Stromal cell of bone marrow (primary cell): ENCODE measurements at places on chromosomes 4 and X.

GRCh38 chr4:80075995-80076675 lies 3.1 kb upstream of the ANTXR2 start:
- DNase-seq, result no peak

DNA sequence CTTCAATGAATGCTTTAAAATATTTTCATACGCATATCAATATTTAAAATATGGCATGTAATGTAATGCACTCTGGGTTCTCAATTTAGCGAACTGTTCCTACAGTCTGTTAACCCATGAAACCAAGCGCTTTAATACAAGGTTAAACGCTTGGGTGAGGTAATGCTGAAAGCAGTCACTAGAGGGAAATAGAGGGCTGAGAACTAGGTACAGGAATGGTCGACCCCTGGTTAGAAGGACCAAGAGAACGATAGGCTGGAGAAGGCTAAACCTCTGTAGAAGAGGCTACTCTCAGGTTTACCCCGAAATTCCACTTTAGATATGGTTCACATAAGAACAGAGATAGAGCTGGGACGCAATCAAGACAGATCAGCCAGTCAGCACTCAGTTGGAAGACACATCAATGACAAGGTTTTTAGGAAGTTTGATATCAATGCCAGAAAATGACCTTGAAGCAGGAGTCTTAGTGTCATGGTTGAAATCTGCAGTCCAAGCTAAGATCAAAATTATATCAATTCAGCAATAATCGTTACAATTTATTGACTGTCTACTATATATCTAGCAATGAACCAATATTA lies 26.9 kb downstream of the ARSJ start:
- no peak for DNase-seq

- no peak for DNase-seq
These were observed 7.0 kb downstream of the SH3BGRL start for GRCh38 chrX:81208916-81209315.

DNA sequence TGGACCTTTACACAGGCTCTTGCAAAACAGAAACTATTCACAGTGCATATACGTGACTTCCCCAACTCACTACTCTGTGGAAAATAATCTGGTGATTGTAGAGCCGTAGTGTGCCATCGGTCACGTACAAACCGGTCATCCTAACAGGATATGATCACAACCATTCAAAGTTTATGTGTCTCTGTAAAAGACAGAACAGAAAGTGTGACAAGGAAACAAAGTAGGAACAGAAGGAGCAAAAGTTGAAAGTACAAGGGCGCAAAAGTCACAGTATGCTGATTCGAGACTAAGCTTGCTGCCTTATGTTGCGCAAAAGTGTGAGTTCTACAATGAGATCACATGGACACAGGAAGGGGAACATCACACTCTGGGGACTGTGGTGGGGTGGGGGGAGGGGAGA lies 18.6 kb downstream of the MEPE start:
- DNase-seq, result no peak

GRCh38 chr4:123495530-123495929 lies 98.9 kb downstream of the SPRY1 start:
- no peak for DNase-seq

DNA sequence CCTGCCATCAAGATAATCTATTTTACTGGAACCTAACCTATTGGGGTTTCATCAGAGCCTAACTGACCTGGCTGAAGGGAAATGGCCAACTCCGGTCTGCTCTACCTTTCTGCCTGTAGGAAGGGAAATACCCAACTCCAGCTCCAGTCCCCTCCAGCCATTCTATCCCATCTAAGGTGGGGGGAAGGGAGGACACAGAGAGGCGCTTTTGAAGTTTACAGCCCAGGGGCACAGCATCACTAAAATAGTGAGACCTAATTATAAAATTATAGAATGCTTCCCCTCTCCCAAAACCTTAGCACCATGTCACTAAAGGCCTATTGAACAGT lies 27.8 kb upstream of the ACSL4 start:
- DNase-seq, result no peak

DNA sequence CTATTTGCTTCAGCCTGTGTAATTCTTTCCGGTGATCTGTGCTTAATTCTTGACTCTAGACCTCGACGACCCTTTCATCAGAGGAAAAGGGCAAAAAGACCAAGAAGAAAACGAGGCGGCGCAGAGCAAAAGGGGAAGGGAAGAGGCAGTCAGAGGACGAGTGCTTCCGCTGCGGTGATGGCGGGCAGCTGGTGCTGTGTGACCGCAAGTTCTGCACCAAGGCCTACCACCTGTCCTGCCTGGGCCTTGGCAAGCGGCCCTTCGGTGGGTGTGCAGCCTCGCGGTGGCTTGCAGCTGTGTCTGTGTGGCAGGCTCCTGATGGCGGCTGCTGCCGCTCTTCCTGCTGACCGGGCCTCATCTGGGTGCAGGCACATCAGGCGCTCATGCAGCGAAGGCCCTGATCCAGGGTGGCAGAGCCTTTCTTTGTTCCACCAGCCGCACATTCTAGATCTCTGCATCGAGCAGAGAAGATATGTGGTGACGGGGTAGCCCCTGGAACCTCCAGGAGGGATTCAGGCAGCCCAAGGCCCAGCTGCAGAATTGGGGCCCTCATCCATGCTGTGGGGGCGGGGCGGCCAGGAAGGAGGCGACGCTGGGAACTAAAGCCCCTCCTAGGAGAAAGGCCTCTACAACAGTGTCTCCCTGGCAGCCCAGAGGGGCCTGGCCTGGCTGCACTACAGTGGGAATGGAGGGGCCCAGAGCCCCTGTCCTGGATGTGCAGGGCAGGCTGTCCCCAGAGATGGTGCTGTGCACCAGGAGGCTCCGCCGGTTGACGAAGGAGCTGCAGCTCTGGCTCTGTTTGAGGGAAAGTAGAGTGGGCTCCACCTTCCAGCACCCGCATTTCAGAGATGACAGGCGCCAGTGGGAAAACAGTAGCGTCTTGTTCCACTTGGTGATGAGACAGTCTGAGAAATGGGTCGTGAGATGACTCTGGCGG lies 32.1 kb downstream of the NELFA start:
- DNase-seq, result no peak

DNA sequence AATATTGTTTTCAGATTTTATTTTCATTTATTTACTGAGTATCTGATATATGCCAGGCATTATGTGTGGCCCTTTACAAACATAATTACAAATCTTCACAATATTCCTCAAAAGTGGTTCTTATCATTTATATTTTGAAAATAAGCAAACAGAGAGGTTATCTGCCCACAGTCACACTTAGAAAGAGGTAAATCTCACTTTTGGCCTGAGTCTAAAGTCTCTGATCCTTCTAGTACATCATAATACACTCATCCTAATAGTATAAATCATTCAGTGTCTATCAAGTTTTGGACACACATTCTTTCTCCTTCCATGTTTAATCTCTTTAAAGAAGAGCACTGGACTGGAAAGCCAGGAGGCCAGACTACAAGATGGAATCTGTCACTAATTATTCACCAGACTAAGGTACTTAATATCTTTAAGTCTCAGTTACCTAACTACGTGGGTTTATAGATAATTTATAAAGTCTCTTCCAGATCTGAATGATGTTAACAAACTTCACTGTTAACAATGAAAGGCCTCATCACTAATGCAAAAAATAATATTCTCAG lies 281.3 kb downstream of the PPP3CA start:
- no peak for DNase-seq

DNA sequence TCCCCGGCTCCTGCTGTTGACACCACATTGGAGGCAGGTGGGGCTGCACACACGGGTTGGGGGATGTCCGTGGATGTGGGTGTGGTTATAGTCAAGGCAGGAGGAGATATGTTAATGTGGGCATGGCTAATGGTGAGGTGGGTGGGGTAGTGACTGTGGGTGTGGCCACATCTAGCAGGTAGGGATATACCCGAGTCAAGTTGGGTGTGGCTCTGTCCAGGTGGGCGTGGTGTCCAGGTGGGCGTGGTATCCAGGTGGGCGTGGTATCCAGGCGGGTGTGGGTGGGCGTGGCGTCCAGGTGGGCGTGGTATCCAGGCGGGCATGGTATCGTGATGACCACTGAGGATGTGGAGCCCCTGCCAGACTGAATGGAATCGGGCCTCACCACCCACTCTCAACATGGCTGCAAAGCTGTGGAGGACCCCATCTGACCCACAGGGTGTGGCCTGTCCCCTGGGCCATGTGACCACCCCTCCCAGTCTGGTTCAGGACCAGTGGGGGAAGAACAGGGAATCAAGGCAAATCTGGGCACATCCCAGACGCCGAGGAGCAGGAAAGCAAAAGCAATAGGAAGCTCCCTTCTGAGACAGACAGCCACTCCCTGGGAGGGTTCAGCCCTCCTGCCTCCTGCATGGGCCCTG lies 21.0 kb downstream of the MAN2B2 start:
- DNase-seq, result no peak

- DNase-seq, result no peak
These were observed 17.1 kb upstream of the BMP15 start for GRCh38 chrX:50893466-50893865.

- no peak for DNase-seq
These were observed 39.9 kb upstream of the CYP4V2 start for GRCh38 chr4:186151499-186151898.

DNA sequence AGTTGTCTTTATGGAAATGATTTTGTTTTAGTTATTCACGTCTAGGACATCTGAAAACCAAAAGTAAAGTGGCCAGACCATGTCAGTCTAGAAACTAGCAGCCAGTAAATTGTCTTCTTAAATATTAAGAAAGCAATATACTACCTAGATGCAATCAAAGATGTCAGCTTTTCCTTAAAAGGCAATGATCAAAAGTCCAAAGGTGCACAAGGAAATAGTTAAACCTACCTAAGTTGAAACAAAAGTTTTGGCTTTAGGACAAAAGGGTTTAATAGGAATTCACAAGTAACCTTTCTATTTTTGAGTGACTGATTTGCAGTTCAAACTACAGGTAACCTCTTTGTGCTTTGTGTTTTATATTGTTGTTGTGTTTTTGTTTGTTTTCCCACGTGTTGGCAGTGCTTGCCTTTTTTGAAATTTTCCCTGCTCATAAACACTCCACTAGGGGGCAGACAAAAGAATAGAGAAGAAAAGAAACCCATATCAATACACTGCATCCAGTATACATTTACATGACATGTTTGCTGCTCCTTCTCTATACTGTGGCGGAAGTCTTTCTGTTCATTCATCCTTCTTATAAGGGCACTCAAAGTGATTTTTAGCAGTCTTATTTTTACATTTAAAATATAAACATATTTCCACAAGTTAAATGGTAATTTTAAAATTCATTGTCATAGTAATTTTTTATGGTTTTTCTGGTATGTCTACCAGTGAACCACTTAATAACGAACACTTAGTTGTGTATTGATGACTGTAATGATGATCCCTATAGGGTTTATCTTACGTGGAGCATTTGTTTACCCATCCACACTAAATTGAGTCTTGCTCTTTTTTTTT lies 62.7 kb downstream of the GAB1 start:
- no peak for DNase-seq

DNA sequence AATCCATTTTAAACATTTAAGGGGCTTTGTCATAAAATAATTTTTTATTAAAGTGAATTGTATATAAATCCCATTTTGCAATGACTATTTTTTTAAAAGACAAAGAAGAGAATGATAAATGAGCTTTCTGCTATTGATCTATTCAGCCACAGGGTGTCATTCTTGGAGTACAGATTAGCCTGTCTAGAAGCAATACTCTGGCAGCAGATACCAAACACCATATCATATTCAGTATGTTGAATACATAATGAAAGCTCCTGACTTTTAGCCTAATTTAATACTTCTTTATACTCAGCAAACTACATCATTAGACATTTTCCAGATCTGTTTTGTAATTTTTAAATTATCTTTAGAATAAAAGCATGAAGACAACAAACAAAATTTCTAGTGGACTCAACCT lies 496.3 kb downstream of the PDGFC start:
- peak; percentile 67 for DNase-seq

DNA sequence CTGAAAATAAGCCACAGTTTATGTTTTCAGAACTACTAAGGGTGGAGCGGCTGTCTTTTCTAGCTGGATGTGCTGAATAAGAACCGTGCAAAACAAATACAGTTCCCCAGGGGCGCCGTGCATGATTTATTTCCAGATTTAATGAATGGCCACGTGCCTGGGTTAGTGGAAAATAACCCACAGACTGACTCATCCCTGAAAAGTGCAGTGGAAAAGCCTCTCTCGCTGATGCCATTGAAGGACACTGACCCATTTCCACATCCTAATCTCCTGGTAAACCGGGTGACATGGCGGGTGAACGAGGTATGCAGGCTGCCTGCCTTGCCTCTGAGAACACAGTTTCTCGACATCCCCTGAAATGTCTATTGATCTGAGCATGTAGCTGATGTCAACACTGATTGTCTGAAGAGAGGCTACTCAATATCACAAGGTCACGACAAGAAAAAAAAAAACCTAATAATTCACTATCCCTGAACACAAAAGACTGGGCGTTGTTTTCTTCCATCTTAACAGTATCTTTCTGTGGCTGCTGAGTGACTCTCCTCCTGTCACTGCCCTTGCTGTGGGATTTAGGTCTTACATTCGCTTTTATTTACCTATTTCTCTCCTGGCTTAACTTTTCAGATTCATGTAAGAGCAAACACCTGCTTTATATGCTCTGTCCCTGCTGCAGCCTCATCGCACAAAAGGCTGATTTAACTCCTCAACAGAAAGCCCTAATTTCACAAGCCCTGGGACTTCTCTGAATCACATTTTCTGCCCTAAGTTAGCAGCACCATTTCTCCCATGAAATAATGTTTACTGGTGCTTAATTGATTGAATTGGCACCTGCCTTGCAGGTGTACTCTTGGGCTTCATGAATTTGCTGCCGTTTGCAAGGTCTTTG lies 76.9 kb upstream of the SCOC start:
- DNase-seq, result peak; percentile 92

GRCh38 chr4:163251204-163251603 lies 81.2 kb downstream of the NPY1R start:
- no peak for DNase-seq

DNA sequence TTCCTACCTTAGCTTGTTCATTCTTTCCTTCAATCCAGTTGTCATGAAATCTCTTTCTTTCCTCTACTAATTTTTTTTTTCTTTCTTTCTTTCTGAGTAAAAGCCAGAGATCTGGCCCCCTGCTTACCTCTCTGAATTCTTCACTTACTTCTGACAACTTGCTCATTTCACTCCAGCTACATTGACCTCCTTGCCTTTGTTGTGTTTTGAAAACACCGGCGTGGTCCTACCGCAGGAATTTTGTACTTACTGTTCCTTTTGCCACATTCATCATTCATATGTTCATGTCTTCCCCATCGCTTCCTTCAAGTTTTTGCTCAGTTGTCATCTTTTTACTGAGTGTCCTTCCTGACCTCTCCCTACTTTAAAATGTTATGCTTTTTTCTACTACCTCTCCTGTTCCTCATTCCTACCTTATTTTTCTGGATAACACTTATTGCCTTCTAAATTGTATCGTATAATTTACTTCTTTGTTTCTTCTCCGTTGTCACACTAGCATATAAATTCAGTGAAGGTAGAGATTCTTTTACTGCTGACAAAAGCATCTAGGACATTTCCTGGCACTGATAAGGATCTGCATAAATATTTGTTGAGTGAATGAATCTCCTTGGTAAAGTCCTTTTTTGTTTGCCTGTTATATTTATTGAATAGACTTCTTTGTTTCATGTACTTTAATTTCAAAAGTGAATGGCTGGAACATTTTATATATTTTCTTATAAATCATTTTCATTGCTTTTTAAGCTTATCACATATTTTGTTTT lies 74.4 kb downstream of the NFKB1 start:
- DNase-seq, result no peak
